T-helper 1 cell (primary cell): ENCODE measurements at places on chromosomes 1 and 21.
A peak's percentile ranks its signal among the peaks of the same experiment; 100 is the strongest.

DNA sequence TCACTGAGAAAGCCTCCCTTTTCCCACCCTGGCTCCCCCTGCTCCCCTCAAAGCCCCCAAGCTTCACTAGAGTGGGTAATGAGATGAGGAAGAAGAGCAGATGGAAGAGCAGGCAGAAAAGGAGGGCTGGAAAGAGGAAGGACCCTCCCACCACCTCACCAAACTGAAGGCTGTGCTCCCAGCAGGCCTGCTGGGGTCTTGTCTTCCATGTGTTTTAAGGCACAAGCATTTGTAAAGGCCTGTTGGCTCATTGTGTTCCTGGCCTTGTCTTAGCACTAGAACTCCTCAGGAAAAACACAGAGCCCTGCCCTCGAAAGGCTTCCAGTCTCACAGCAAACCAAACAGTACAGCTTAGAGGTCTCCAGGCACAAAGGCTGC, 51.5 kb downstream of the TOMM20 start:
- no peak for DNase-seq

DNA sequence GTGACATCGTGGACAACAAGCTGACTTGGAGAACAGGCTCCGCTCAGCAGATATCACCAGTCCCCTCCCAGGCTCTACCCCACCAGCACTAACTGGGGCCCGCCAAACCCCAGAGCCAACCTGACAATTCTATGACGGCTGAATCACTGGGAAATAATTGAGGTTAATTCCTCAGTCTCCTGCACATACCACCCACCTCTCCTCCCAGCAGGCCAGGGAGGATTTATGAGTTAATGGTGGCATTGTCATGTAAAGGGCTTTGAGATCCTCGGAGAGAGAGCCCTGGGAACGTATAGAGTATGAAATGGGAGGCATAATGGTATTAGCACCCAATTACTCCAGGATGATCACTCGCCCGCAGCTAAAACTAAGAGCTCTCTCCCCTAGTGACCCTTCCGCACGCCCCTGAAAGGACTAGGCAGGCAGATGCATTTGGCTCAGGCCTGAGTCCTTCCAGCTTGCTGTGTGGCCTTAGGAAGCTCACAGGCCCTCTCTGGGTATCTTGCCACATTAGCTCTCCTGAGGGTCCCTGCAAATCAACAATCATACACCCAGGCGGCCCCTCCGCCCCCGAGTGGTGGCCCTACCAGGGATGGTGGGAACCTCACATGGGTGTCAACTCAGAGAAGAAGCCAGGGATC, 27.3 kb upstream of the PAX7 start:
- DNase-seq: no peak

DNA sequence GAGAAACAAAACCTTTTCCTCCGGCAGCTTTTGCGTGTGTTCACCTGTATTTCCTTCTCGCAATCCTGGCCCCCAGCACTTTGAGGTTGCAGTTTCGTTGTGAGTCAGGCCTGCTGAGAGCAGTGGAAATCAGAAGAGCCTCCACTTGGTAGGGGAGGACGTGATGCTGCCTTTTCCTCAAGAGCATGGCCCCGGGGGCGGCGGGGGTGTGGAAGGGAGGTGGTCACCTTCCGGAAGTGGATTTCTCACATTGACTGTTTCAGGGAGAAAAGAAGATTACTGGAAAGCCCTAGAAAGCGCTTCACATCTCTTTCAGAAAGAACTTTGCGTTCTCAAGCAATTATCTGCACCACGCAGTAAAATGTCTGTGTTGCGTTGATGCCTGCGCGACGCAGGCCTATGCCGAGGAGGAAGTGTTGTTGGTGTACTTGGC, 12.2 kb upstream of the IL10 start:
- peak; percentile 97 for DNase-seq

DNA sequence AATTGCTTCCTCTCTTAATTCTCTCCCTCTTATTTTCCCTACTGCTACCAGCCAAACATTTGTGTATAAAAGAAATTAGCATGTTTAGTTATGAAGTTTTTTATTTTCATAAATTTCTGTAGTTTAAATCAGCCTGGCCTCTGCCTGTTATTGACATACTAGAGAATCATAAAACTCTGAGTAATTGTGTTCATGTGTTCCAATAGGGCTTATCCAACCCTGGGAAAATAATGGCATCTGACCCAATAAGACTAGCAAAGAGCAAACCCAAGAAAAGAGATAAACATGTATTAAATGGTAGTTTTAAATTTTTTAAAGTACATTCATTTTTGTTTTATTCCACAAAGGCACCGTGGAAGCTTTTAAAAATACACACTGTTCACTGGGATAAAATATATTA, 404.3 kb downstream of the HLX start:
- no peak for DNase-seq

DNA sequence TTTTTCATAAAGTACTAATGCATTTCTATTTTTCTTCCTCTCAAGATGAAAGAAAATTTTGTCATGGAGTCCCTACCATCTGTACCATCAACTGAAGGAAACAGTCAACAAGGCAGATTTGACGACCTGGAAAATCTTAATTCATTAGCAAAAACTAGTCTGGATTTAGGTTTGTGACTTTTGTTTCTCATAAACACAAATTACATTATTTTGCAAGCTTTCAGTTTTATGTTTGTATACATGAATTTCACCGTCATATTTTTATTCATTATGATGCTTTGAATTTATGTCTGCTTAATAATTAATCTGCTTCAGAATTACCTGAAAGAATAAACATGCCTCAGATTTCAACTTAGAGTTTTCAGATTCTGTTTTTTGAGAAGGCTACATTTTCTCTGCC, 132.9 kb downstream of the PATJ start:
- no peak for DNase-seq

DNA sequence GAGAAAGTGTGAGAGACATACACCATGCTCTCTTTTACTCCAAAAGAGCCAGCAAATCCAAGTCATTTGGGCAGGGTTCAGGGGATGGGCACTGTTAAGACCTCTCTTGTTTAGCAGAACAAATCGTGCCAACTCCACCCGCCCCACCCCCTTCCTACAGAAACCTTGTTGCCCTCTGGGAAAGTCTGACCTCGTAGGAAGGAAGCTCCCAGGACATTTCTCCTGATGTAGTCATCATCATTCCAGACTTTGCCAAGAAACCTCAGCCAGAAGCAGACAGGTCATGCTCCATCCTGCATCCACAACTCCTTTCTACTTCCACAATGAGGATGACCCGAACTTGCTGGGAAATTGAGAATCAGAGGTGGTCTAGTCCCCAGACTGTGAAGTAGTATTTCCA, 57.7 kb downstream of the UBE2T start:
- DNase-seq: no peak

DNA sequence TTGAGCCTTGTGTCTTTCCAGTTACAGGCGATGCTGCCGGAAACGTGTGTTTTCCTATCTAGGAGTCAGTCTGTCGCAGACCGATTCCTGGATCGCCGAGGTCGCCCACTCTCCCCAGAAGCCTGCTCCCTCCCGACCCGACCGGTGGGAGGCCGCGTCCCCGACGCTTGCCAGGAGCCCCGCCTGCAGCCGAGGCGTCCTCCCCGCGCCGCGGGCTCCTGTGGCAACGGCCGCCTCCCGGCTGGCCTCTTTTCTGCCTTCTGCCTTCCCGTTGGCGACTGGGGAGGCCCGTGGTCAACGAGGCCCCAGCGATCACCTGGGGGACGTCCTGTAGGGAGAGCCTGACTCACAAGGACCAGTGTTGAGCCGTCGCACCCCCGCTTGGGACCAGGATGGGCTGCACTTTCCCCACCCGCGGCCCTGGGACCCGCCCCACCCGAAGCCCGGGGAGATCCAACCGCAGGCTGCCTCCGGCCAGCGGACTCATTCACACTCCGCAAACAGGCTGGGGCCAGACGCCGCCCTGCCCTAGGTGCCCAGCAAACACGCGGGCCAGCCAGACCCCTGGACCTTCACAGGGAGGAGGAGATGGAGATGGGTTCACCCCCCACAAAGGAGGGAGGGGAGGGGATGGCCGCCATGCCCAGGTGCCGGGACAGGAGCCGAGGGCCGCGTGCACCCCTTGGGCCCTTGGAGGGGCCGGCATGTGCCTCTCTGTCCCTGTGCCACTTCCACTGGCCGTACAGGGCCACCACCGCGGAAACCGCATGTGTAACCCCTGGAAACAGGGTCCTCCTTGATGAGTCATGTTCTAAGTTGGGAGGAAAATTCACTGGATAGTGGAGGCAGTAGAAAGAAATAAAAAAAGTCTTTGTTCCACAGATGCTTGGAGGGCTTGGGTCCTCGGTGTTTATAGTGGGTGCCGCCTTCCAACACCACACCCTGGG, 7.2 kb upstream of the COL6A1 start:
- DNase-seq: no peak

- peak; percentile 43 for DNase-seq
These were observed 33.7 kb downstream of the TTC39A start for GRCh38 chr1:51296383-51297357.

GRCh38 chr1:224289396-224289795, 40.6 kb downstream of the NVL start:
- no peak for DNase-seq

DNA sequence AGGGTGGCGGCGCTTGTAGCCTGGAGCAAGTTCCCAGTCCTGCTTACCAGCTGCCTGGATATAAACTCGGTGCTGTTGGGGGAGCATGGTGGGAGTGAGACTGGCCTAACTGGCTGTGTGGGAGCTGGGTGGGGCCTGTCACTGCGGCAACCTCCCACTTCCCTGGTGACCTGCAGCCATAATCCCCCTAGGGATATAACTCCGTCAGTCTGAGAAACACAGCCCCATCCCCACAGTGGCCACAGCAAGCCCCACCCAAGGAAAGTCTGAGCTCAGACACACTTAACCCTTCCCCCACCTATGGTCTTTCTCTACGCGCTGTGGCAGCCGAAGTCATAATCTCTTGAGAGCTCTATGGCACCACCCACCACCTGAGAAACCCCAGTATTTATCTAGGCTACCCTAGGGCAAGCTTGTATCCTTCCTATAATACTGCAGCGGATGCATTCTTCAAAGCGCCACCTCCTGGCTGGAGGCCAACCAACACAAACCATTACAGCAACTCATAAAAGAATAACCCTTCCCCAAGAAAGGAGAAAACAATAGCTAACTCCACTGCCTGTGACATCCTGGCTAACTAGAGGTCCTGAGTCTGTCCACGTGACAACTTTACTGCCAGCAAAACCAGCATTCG, 57.4 kb downstream of the ZNF648 start:
- DNase-seq: no peak

GRCh38 chr1:176480750-176481149, 17.8 kb downstream of the PAPPA2 start:
- DNase-seq: no peak

DNA sequence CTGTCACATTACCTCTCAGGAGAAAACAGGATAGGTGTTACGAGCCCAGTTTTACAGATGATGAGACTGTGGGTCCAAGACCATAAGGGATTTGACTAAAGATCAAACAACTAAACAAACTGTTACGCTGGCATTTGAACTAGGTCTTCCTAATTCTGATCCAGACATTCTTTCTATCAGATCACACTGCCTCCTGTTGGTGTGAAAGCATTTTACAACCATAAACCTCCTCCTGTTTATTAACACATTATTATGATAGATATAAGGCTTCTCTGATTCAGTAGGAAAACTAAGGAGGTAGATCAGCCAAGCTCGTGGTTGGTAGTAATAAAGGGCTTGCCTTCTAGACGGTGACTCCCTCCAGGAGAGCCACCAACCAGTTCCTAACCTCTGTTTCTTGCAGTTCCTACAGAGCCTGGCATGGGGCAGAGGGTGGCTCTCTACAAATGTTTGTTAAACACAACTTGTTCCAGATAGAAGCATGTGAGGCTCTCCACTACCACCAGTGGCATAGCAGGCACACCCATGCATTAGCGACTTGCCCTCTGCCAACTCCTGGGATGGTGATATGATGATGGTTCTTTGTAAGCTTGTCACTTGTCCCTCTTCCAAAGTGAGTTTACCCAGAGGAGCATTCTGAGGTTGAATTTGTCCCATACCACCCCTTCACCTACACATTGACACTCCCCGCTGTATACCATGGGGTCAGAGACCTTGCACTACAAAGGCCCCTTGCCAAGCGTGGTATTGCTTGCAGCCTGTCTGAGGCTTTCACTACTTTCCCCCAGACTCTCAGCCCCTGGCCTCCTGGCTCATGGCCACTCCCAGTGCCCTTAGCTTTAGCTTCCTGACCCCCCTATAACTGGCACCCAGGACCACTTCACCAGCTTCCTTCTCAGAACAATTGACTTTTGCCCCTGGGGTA, 96.4 kb upstream of the HOOK1 start:
- no peak for DNase-seq

- no peak for DNase-seq
These were observed 384.6 kb downstream of the RRAGC start for GRCh38 chr1:38474738-38475623.

- DNase-seq: no peak
These were observed 1.1 kb upstream of the YBX1 start for GRCh38 chr1:42680921-42681683.

GRCh38 chr1:176206006-176206960, 803 bp downstream of the COP1 start:
- DNase-seq: peak; percentile 6

- peak; percentile 96 for DNase-seq
These were observed at the start of gene PRXL2B for GRCh38 chr1:2586154-2587070. TSS of gene PRXL2B (plus strand) at chr1:2586777. CDS start at chr1:2586886, 109 bp downstream.

- DNase-seq: no peak
These were observed 189.7 kb downstream of the SEC16B start for GRCh38 chr1:177780096-177780700.

DNA sequence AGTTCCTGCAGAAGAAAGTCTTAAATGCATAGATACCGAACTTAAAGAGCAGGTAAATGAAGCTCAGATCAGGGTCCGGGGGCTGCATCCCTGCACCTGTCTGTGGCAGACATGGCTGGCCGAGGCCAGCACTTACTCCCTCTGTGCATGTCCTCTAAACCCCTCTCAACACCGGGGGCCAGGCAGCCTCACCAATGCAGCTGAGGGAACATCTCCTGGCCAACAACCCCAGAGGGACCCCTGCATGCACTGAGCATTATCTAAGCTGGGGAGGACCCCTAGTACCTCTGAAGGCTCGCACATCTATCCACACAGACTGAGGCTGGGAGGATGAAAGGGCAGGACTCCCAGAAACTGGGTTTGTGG, 18.4 kb downstream of the TTC34 start:
- DNase-seq: no peak
